ENCODE measurements at places on chromosomes 2 and 18.

- no peak for DNase-seq
These were observed 86.0 kb downstream of the ACSL3 start for GRCh38 chr2:222946700-222947287.

DNA sequence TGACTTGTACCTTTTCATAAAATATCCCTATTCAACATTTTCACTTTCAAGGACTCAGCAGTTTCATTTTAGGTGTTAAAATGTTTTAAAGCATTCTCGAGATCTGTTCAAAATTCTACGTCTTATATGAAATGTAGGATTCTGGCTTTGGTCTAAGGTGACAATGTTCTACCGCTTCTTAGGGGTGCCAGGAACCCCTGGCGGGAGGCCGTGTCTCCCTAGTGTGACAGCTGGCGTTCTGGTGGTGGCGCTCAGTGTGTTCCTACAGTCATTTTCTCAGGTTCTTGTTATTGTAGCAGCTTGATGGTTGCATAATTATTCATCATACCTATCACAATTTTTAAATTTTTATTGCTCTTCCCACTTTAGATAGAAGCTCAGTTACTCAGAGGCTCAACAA, 204.6 kb downstream of the AGAP1 start:
- DNase-seq = no peak

DNA sequence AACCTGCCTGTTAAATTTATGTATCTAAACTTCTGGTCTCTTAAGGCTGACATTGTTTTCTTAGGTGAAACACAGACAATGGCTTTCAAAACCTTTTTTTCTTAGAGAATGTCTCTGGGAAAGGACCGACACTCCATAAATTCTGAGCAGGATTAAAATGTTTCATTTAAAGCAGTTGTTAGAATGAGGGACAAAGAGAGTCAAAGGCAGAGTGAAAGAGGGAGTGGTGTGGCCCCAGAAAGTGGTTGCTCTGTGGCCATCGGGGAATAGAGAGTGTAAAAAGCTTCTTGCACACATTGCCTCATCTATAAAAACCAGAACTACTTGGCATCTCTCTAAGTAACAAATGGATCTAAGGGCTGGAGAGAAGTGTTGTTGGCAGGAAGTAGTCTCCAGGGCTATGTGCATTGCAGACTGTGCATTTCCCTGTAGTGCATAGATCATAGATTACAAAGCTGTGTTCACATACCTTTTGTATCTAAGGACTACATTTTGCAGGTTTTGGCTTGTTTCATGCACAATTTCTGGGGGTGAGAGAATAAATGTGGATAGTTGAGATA, 3.6 kb downstream of the RPRM start:
- DNase-seq = no peak

DNA sequence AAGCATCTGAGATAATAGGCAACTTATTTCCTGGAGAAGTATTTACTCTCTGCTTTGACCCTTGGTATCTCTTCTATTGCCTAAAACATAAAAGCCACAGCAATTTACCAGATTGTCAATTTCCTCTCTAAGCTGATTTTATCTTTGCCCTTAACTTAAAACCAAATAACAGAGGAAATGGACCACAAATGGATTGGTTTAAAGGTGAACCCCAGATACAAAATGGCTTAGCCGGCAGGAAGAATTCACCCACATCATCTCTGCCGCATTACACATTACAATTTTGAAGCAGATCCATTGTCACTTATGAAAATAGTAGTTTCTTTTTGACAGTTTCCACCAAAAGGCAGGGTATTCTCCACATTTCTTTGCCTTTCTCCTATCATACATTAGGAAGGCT, 585.8 kb upstream of the CHAC2 start:
- DNase-seq = no peak

All from stimulated activated CD8-positive, alpha-beta memory T cell treated with anti-CD3 and anti-CD28 coated beads, Interleukin-7, amount 100 ng/mL, for 4 hours (primary cell).